ENCODE measurements at places on chromosomes 5 and 9.
A peak's percentile ranks its signal among the peaks of the same experiment; 100 is the strongest.

- H3K36me3 ChIP-seq = no peaks in the 10 kb centered on the region
- no peak overlapping the region for H3K27ac ChIP-seq
- H3K4me1 ChIP-seq = no peaks in the 10 kb centered on the region
- H3K27me3 ChIP-seq = no peaks in the 10 kb centered on the region
- DNase-seq = no peak
Measured at GRCh38 chr5:1039210-1039548, 30.6 kb downstream of the NKD2 start.

DNA sequence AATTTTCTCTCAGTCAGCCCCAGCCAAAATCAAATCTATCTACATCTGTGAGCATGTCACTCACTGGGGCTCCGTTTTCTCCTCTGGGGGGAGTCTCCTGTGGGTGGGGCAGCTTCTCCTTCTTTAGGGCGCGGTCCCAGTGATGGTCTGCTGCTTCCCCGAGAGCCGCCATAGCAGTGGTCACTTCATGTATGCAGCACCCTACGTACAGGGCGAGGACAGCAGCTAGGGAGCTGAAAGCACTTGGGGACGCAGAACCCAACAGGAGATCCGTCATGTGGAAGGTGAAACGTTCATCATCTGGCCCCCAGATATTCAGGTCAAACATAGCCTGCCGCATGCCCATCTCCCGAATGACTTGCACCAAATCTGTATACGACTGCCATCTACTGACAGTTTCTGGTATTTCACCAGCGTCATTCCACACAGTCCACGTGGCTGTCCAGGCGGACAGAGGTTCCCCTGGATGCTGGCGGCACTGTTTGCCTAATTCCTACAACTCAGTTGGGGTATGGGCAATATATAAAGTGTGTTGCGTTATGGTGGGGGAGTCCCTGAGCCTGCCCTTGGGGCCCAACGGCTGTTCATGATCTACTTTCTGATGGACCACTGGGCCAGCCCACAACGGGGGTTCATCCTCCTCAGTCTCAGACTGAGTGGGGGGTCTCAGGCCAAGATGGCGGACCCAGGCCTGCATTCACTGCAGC lies 795.0 kb downstream of the EFNA5 start:
- no peaks in the 10 kb centered on the region for H3K27me3 ChIP-seq
- H3K4me3 ChIP-seq = no peak overlapping the region
- H3K36me3 ChIP-seq = 0 out of 2 replicates have a peak, but pooled peaks cover 17% of the 10 kb centered on the region
- no peaks in the 10 kb centered on the region for H3K4me1 ChIP-seq
- peak; percentile 62 for DNase-seq
- H3K27ac ChIP-seq = no peak overlapping the region

- H3K27ac ChIP-seq = no peak overlapping the region
- DNase-seq = no peak
- no peaks in the 10 kb centered on the region for H3K27me3 ChIP-seq
Measured at GRCh38 chr9:87648606-87649005, 77.3 kb upstream of the CTSL start.

GRCh38 chr9:85610074-85610860 lies 131.5 kb downstream of the AGTPBP1 start:
- H3K4me1 ChIP-seq = no peaks in the 10 kb centered on the region
- H3K27me3 ChIP-seq = no peaks in the 10 kb centered on the region
- H3K4me3 ChIP-seq = no peak overlapping the region
- no peaks in the 10 kb centered on the region for H3K36me3 ChIP-seq

DNA sequence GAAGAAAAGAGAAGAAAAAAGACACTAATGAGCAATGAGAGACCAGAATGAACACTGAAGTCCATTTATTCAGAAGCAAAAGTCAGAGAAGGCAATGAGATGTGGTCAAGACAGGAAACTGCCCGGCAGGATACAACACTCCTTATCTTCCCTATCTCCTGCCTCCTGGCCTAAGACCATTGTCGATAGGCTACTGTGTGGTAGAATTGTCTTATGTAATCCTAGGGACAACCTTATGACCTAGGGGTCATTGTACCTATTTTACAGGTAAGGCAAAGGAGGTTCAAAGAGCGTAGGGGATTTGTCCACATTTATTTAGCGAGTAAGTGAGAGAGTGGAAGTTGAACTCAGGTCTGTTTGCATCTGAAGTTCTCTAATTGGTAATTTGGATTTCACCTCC lies 63.0 kb upstream of the PTPN3 start:
- no peaks in the 10 kb centered on the region for H3K36me3 ChIP-seq
- H3K4me3 ChIP-seq = no peak overlapping the region
- H3K4me1 ChIP-seq = peaks cover 14% of the 10 kb centered on the region
- H3K27me3 ChIP-seq = no peaks in the 10 kb centered on the region

Data from GM23338 (cell line).